NCI-H2081 (cell line): ENCODE measurements at places on chromosomes 1 and 21.
A peak's percentile ranks its signal among the peaks of the same experiment; 100 is the strongest.

- peak; percentile 61 for DNase-seq
These were observed 127.4 kb upstream of the DPYD start for GRCh38 chr1:98048244-98048643.

- no peak for DNase-seq
These were observed 2.2 kb downstream of the RPS8 start for GRCh38 chr1:44777547-44777946.

GRCh38 chr21:29299046-29299915, 559 bp downstream of the BACH1 start:
- peak; percentile 60 for DNase-seq

- no peak for DNase-seq
These were observed 50.6 kb upstream of the LYPLAL1 start for GRCh38 chr1:219123036-219123435.

DNA sequence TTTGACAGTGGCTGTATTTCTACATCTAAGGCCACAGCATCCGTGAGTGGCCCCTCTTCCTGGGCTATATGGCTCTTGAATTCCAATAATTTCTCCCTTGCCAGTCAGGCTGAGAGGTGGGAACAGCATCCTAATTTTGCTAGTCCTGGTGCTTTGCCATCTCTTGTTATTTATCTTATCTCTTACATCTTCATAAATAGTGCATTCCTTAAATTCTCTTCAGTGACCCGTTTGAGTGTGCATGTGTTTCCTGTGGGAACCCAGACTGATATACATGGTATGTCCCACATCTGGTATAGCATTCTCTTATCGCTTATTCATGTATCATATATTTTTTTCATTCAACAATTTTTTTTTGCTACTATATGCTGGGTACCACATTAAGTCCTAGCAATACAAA, 9.9 kb downstream of the S100A11 start:
- no peak for DNase-seq

DNA sequence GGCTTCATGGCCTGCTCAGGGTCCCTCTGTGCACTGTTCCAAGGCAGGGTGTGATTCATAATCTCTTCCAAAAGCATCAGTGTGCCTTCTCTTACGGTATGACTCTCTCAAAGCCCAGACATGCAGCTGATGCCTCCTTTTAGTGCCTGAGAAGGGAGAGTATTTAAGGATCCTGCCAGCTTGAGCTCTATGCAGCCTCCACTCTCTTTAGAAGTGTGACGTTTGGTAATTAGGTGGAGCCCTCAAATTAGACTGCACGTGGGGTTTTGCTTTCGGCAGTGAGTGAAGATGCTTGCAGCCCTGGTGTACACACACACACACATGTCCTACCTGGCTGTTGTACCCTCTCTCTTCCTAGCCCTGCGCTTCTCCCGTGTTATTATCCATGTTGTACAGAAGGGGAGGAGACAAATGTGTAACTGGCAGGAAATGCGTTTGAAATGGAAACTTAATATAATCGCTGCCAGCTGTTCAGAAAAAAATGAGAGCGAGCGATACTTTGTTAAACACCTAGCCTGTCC, 2.6 kb upstream of the C1orf174 start:
- peak; percentile 51 for DNase-seq

DNA sequence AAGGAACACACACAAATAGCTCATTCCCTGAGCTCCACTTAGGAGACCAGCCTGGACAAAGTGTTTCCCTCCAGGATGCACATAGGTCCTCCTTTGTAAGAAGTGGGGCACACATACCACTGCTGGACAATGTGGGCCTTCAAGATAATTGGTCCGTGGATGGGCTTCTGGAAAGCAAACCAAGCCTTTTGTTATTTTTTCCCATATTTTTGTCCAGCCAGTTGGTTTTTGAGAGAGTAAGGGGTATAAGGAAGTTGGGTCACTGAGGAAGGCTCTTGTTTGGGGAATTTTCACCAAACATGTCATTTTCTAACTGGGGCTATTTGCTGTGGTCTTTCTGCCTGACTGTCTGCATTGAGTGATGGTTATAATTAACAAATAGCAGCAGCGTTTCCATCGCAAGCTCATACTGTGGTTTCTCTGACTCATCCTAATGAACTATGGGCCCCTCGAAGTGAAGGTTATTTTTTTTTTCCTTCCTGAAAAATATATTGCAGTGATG, 306.3 kb upstream of the DUSP10 start:
- no peak for DNase-seq

DNA sequence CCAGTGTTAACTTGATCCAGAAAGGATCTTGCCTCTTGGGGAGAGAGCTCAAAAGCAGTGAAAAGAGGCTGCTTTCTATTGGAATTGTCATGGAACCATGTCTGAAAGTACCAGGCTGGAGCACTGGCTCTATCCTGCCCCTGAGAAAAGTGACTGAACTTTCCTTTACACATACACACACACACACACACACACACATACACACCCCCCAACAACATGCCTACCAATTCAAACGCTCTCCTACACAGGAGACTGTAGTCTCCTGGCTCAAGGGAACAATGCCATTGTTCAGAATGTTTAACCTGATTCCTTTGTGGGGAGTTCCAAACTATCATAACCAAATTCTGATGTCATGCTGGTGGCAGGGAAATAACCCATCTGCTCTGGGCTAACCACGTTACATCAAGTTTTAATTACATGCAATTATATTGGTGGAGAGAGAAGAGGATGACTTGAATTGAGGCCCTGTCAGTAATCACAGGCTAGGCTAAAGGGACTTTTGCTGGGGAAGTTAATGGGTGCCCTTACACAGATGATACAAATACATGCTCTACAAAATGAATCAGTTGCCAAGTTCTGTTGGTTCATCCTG, 52.3 kb upstream of the DUSP10 start:
- DNase-seq = peak; percentile 21

DNA sequence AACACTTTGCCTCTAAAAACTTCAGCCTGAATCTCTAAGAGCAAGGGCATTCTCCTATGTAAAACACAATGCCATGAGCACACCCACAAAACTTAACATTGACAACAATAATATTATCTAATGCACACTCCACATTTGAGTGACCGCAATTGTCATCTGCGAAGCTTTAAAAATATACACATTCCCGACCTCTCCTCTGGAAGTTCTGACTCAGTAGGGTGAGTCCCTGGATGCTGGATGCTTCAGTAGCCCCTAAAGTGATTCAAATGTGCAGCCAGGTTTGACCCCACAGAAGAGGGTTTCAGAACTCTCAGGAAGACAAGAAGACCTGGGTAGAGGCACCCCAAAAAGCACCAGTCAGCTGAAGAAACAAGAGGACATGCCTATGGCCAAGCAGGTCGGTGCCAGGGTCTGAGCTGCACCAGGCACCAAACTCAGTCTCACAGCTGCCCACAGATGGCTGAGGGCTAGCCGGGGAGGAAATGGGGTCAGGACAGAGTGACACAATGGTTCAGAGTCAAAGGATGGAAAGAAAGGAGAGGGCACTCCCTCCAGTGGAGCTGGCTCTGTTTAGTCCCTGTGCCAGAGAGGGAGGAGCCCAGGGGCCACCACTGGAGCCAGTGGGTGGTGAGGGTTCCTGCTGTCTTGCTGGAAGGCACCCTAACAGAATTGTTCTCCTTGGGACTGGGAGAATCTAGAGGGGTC, 17.4 kb downstream of the PIK3C2B start:
- no peak for DNase-seq

DNA sequence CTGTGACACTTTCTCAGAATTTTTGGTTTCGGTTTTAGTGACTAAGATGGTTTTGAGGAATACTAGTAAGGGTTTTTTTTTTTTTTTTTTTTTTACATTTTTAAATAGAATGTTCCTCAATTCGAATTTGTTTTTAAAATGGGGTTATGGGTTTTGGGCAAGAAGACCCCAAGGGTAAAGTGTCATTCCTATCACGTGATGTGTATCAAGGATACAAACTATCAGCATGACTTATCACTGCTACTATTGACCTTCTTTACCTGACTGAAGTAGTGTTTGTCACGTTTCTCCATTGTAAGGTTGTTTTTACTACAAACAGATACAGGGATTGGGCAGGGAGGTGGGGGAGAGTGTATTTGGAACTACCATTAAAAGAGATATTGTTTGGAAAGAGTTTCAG, 781.1 kb upstream of the ADGRL4 start:
- DNase-seq = no peak

DNA sequence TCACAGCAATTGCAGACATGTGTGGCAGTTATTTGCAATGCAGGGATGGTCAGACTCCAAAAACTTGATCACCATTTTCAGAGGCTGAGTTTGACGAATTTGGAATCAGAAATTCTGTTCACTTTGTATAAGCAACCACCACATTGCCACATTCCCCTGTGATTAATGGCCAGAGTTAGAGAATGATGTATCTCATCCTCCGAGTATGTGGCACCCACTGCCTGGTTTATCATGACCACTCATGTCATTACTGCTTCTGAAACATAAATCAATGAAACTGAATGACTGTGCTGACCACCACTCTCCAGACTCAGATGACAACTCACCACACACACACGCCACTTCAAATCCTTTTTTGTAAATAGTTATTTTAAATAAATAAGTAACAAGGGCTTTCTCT, 66.6 kb upstream of the CACHD1 start:
- DNase-seq = no peak

- peak; percentile 72 for DNase-seq
These were observed 15.2 kb downstream of the ITPKB start for GRCh38 chr1:226723657-226724532.

DNA sequence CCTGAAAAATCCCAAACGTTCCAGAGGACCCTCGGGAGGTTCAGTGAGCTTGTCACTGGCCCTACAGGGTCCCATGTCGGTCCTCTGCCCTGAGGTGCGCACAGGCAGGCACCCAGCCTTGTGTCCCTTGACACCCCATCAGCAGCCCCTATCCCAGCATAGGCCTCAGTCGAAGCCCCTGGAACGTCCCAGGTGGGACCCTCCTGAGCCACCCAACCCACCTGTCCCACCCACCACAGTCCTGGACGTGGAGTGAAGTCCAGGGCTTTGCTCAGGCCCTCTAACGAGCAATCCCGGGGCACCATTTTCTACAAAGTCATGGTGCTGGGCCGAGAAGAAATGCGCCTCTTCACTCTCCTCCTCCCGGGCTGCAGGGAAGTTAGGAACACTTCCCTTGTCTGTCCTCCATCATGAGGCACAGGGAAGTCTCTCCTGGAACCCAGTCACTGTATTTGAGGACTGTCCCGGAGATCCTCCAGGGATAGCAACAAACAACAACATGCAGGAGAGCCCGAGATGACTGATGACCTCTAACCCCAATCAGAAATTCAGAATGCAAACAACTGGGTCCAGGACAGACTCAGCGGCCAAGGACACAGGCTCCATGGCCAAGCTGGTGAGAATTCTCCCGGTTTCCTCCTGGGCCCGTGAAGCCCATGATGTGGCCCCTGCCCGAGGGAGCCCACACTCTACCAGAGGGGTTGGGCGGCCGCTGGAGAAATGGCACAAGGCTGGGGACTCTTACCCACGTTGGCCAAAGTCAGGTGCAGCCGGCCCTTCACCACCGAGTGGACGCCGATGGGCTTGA, 105.5 kb downstream of the NPHP4 start:
- DNase-seq = no peak

DNA sequence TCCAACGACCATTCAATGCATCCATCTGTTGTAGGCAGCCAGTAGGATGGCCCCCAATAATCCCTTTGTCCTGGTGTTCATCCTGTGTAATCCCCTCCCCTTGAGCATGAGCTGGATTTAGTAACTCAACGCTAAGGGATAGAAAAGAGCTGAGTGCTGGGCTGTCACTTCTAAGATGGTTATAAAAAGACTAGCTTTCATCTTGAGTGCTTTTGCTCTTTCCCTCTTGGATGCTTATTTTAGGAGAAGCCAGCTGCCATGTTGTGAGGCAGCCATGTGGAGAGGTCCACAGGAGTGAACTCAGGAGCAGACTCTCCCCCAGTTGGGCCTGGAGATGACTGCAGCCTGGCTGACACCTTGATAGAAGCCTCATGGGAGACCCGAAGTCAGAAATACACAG, 401.5 kb downstream of the VAV3 start:
- no peak for DNase-seq

DNA sequence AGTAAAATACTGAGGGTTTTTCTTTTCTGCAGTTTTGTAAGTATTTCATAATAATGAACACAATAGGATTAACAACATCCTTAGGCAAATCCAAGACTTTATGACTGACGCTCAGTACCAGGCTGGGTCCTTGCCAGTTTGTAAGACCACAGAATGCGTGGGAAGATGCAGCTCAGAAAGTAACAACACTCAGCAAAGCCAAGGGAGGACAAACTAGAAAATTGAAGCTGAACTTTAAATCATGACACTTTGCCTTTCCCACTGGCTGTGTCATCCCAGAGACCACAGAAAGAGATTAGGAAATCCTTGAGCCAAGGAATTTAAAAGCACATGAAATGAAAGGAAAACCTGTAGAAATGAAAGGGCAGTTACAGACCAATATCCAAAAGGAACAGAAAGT, 426.3 kb upstream of the CHRM3 start:
- DNase-seq = no peak
